NCI-H187 treated with DMSO at 0.1 percent for 48 hours (cell line): ENCODE measurements at places on chromosomes 6 and 20.

DNA sequence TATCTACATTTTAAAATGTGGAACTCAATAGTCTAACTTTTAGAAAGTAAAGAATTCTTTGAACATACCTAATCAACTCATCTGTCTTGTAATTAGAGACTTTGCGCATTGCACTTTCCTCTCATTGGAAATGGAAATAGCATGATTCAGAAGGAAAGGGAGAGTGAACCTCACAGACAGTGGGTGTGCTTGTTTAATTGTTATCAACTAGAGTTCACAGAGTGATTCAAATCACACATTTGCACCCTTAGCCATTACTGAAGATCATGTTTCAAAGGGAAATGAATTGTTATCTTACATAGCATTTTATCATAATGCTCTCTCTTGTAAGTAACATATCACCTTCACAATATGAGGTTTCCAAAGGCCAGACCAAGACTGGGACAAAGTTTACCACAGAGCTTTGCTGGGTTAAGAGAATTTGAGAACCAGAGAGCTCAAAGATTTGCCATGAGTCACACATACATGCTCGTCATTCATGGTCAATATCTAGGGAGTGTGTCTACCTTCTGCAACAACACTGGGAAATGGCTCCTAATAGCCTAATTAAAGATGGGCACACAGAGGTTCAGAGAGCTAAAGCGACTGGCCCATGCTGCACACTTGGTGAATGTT is 21.5 kb downstream of the GSTA3 start:
- DNase-seq = no peak

DNA sequence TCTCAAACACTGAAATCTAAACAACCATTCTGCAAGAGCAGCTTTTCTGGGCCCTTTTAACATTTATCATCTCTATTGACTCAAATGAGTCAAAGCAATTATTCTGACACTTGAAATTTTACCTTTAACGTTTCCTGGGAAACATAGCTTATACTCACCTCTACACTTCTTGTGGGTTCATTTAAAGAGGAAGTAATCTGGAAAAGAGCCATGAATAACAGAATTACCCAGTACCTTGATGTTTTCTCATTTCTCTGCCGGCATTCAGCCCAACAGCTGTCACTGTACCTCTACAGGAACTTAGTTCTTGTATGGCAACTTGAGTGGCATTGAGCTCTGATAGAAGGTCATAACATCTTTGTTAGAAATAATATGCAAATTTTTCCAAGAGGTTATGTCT is 272.2 kb downstream of the KCNQ5 start:
- peak; percentile 9 for DNase-seq

GRCh38 chr6:122719176-122719575 is 60.3 kb upstream of the FABP7 start:
- DNase-seq = no peak

DNA sequence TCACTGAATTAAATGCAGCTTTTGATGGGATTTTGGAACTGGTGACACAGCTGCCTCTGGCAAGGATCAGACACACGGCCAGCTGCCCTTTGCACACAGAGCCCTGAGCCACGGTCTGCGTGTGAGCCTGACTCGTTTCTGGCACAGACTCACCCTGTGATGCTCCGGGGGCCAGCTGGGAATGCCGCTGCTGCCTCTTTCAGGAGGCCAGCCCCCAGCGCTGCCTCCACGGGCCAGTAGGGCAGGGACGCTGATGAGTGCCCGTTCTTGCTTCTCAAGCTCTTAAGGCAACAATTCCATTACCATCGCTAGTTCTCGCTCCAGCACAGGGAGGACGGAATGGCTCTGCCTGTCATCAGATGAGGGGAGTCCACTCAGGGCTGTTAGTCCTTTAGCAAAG is 61.6 kb downstream of the IRF4 start:
- no peak for DNase-seq

DNA sequence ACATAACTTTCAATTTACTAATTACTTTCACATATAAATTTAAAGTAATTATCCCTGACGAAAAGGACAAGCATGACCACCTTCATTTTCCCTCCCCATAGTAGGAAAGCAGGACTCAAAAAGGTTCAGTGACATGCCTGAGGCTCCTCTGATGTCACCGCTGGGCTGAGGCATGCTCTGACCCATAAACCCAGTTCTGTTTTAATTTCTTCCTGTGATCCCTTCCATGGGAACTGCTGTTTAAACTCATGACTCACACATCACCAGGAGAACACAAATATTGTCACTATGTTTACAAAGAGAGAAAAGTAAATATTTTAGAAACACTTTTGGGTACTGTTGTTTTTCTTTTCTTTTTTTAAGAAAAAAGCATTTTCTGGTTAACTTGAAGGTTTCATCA is 38.0 kb upstream of the NR2E1 start:
- DNase-seq = no peak
